NT2/D1 (cell line): ENCODE measurements at places on chromosomes 5 and 9.

GRCh38 chr5:168176251-168176650 is 115.2 kb upstream of the WWC1 start:
- DNase-seq, result no peak

DNA sequence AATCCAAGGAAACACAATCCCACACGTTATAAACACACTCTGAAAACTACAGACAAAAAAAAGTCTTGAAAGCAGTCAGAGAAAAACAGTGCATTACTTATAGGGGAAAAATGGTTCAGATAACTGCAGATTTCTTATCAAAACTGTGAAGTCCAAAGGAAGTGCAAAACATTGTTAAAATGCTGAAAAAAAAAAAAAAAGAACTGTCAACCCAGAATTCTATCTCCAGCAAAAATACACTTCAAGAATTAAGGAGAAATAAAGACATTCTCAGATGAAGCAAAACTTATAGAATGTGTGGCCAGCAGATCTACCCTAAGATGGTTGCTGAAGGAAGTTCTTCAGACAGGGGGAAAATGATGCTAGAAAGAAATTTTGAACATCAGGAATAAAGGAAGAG is 40.4 kb downstream of the ADAMTS2 start:
- no peak for DNase-seq

DNA sequence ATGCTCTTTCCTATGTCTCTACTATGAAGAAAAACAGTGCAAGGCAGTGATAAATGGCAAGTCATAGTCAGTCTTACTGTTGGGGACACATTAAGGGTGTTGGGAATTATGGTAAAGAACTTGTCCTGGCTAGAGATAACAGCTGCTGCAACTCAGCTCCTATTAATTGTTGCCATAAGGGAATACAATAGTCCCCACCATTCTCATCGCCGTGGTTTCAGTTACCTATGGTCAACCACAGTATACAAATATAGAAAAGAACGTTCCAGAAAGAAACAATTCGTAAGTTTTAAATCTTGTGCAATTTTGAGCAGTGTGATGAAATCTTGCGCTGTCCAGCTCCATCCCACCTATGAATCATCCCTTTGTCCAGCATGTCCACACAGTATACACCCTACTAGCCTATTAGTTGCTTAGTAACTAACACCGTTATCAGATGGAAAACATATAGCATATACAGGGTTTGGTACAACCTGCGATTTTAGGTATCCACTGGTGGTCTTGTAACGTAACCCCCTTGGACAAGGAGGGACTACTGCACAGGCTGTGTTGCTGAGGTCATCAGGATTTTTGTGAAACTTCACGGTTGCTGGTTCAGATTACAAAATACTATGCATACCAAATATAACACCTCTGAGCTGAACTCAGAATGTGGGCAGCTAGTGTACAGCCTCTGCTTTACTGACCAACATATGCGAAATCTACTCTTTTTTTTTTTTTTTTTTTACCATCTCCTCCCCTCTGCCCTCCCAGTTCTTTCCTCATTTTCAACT is 53.5 kb downstream of the ZFR start:
- DNase-seq, result no peak

- no peak for DNase-seq
These were observed 255.0 kb downstream of the EFNA5 start for GRCh38 chr5:107415762-107416161.

GRCh38 chr9:106143781-106144180 is 449.4 kb downstream of the TMEM38B start:
- DNase-seq, result no peak

DNA sequence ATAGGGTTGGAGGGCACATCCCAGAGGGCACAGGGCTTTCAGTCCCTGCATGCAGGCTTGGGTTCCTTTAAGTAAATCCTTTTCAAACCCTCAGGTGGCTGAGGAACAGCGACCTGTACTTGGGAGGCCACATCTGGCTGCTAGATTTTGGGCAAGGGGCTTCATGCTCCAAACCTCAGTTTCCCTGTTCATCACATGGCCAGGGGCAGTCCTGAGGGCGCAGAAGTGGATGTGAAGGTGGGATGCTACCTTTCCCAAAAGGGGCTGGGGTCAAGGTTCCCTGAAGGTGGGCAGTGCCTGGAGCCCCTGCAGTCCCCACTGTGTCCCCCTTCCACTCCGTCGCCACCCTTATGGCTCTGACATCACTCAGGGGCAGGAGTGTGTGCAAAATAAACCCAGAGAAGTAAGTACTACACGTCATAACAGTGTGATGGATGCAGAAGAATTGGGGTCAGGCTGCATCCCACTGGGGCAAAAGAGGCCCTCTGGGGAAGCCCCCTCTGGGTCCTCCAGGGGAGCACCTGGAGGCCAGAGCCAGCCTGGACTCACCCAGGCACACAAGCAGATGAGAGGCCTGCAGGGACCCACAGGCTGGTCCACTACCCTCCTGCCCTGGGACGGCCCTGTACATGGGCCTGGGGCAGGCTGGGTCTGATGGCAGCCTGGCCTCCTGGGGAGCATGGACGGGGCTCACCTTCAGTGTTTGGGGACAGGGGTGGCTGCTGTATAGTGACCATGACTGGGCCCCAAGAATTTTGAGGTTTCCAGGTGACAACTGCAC is 1.9 kb upstream of the CARD19 start:
- DNase-seq, result no peak

GRCh38 chr9:116490321-116490720 is 196.8 kb upstream of the TRIM32 start:
- DNase-seq, result no peak

DNA sequence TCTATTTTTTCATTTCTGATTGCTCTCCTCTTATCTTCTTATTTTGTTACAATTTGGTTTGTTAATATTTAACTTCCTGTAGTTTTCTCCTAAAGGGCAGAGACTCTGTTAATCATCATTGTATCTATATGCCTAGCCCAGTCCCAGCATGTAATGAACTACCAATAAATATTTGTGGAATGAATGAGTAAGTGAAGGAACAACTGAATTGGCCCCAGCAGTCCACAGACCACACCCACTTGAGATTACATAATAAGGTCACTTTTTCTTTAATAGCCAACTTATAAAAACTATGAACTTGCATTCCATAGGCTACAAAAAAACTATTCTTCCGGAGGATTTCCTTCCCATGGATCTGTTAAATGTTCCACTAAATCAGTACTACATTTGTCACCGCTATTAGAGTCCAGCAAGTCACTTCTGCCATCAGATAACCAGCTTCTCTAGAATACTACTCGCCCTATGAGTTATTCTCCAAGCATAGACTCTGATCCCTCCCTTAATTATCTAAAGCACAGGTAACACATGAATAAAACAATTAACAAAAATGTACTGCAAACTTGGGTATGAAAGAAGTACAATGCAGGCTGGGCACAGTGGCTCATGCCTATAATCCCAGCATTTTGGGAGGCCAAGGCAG is 27.5 kb upstream of the TNPO1 start:
- no peak for DNase-seq

GRCh38 chr5:133048993-133049725 is 2.7 kb upstream of the HSPA4 start:
- DNase-seq, result no peak

GRCh38 chr5:143730112-143730801 is 81.7 kb upstream of the HMHB1 start:
- DNase-seq, result no peak

GRCh38 chr5:132009706-132010405 is 1.6 kb downstream of the ACSL6 start:
- no peak for DNase-seq

DNA sequence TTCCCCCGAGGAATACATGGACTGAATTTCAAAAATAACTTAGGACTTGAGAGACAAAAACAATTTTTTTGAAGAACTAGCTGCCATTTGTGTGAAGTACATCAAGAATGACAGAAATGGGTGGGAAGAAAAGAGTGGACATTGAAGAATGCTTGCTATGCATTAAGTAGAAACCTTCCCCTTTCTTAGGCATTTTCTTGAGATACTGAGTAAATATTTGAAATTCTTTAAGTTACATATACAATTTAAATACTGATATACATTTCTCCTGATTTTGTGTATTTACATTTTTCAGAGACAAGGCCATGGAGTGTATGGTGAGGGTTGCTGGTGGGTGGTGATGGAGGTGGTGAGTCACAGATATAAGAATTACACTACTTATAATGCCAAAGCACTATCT is 319.3 kb upstream of the ADAMTSL1 start:
- no peak for DNase-seq

GRCh38 chr9:81705578-81705977 is 16.2 kb upstream of the TLE1 start:
- DNase-seq, result no peak
